Pancreas (tissue), 10 donors: ENCODE measurements at places on chromosomes 12 and 14. TPM values are rescaled to one million over a fixed set of nuclear protein-coding genes. Genes with fewer than 3 reads are reported as not detected.

Gene VRTN
- total RNA-seq, result 0.12 TPM

GRCh38 chr12:110180591-110181005, 56.4 kb downstream of the IFT81 start:
- no peak overlapping the region for H3K4me3 ChIP-seq
- no peak overlapping the region for H3K27ac ChIP-seq
- DNase-seq, result no peak
- no peaks in the 10 kb centered on the region for H3K36me3 ChIP-seq
- no peaks in the 10 kb centered on the region for H3K27me3 ChIP-seq

DNA sequence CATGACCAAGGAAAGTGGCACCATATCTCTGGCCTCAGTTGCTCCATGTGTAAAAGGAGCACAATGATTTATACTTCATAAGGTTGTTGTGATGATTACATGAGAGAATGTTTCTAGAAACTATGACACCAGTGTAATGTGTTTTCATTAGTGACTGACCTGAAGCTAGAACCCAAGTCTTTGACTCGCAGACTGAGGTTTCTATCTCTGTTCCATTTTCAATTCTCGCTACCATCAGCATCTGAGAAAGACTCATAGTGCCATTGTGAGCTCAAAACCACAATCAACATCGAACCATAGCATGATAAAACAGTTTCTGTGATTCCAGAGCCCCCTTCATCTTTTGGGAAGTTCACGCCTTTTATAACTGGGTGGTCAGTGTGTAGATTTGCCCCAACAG, 53.8 kb downstream of the STAB2 start:
- no peaks in the 10 kb centered on the region for H3K4me1 ChIP-seq
- H3K4me3 ChIP-seq, result no peak overlapping the region
- no peak overlapping the region for H3K27ac ChIP-seq

- no peak for DNase-seq
- no peaks in the 10 kb centered on the region for H3K27me3 ChIP-seq
- no peaks in the 10 kb centered on the region for H3K4me1 ChIP-seq
Measured at GRCh38 chr12:42677461-42677860, 87.9 kb upstream of the PRICKLE1 start.

DNA sequence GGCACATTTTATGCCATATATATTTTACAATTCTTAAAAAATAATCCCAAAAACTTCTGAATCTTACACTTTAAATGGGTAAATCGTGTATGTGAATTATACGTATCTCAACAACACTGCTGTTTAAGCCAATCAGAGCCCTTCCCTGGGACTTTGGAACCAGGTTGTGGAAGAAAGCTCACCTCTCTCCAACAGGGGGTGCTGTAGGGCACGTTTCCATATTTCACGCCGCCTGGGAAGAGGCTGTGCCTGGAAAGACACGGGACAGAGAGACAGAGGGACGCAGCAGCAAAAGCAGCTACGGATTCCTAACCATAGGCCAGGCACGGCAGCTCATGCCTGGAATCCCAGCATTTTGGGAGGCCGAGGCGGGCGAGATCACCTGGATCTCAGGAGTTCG, 29.4 kb upstream of the FBRSL1 start:
- no peak for DNase-seq
- no peaks in the 10 kb centered on the region for H3K36me3 ChIP-seq
- no peak overlapping the region for H3K4me3 ChIP-seq
- H3K27me3 ChIP-seq, result no peaks in the 10 kb centered on the region

DNA sequence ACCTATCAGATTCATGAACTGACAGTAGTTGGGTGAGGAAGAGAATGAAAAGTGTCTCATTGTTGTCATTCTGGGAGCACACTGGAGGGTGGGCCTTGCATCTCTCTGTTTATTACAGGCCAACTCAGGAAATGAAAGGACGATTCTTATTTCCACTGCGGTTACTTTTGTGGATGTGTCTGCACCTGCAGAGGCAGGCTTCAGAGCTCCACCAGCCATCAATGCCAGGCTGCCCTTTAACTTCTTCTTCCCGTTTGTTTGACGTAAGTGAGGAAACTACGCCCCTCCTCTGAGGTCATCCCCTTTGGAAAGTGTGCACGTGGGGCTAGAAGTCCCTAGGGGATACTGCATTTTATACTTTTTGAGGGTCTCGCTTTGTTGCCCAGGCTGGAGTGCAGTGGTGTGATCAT, 33.7 kb downstream of the TCTN1 start:
- DNase-seq, result no peak
- no peaks in the 10 kb centered on the region for H3K36me3 ChIP-seq
- H3K4me1 ChIP-seq, result no peaks in the 10 kb centered on the region
- no peaks in the 10 kb centered on the region for H3K27me3 ChIP-seq
- no peak overlapping the region for H3K4me3 ChIP-seq

GRCh38 chr12:15893260-15893659, 11.1 kb downstream of the STRAP start:
- H3K36me3 ChIP-seq, result no peaks in the 10 kb centered on the region
- no peaks in the 10 kb centered on the region for H3K27me3 ChIP-seq
- no peak overlapping the region for H3K27ac ChIP-seq
- H3K4me3 ChIP-seq, result no peak overlapping the region
- no peaks in the 10 kb centered on the region for H3K4me1 ChIP-seq
- DNase-seq, result no peak

DNA sequence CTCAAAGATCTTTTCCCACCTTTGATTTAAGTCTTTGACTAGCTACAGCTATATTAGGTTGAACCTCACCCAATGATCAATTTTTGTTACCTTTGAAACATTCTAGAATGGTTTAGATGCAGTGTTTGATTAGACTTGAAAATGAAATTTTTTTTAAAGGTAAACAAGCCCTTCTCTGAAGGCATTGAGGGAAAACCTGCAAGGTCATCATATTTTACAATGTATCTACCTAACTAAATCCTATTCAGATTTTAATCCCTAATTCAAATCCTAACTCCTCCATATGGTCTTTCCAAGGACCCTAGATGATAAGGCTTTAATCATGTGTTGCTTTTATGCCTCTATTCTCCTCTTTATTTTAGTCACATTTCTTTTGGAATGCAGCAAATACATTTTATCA, 95.4 kb downstream of the ALG10B start:
- no peak for DNase-seq
- no peak overlapping the region for H3K27ac ChIP-seq
- H3K36me3 ChIP-seq, result no peaks in the 10 kb centered on the region
- no peaks in the 10 kb centered on the region for H3K4me1 ChIP-seq

- DNase-seq, result no peak
- H3K36me3 ChIP-seq, result no peaks in the 10 kb centered on the region
- H3K27ac ChIP-seq, result no peak overlapping the region
- no peaks in the 10 kb centered on the region for H3K27me3 ChIP-seq
Measured at GRCh38 chr12:9992296-9992695, 6.6 kb downstream of the CLEC1B start.
